ENCODE measurements at places on chromosomes 11 and 22. TPM values are rescaled to one million over a fixed set of nuclear protein-coding genes. Genes with fewer than 3 reads are reported as not detected.
A peak's percentile ranks its signal among the peaks of the same experiment; 100 is the strongest.

GRCh38 chr11:60984636-60985035 is 13.2 kb downstream of the CD6 start:
- no peaks in the 10 kb centered on the region for H3K4me1 ChIP-seq
- DNase-seq, result no peak
- no peak overlapping the region for H3K4me3 ChIP-seq
- H3K27ac ChIP-seq, result no peak overlapping the region
- no peaks in the 10 kb centered on the region for H3K27me3 ChIP-seq

Gene MS4A15
- not detected for total RNA-seq

- DNase-seq, result peak; percentile 52
- no peak overlapping the region for H3K27ac ChIP-seq
- H3K4me3 ChIP-seq, result no peak overlapping the region
- H3K36me3 ChIP-seq, result no peaks in the 10 kb centered on the region
- H3K27me3 ChIP-seq, result no peaks in the 10 kb centered on the region
Observed at GRCh38 chr22:24599514-24599913, 3.5 kb upstream of the GGT1 start.

- H3K27me3 ChIP-seq, result no peaks in the 10 kb centered on the region
- H3K4me1 ChIP-seq, result no peaks in the 10 kb centered on the region
- H3K36me3 ChIP-seq, result no peaks in the 10 kb centered on the region
- no peak overlapping the region for H3K4me3 ChIP-seq
- no peak for DNase-seq
Observed at GRCh38 chr11:69355346-69355940, 61.5 kb downstream of the MYEOV start.

DNA sequence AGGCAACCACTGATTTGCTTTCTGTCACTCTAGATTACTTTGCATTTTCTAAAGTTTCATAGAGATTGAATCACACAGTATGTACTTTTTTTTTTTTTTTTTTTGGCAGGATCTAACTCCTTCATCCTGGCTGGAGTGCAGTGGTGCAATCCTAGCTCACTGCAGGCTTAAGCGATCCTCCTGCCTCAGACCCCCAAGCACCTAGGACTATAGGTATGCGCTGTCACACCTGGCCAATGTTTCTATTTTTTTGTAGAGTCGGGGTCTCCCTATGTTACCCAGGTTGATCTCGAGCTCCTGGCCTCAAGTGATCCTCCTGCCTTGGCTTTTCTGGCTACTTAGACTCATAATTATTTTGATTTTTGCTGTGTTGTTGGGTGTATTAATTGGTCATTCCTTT is 294.6 kb upstream of the CTSC start:
- no peak overlapping the region for H3K27ac ChIP-seq
- no peaks in the 10 kb centered on the region for H3K36me3 ChIP-seq
- H3K27me3 ChIP-seq, result no peaks in the 10 kb centered on the region
- no peak overlapping the region for H3K4me3 ChIP-seq
- no peak for DNase-seq

- no peak overlapping the region for H3K4me3 ChIP-seq
- no peaks in the 10 kb centered on the region for H3K27me3 ChIP-seq
- peaks cover 37% of the 10 kb centered on the region for H3K4me1 ChIP-seq
- H3K36me3 ChIP-seq, result no peaks in the 10 kb centered on the region
Observed at GRCh38 chr11:59818572-59818971, 8.0 kb upstream of the MRPL16 start.

Gene TEX54
- total RNA-seq, result not detected

Gene MPZL3
- total RNA-seq, result 5.7 TPM

Gene OR8B12
- not detected for total RNA-seq

DNA sequence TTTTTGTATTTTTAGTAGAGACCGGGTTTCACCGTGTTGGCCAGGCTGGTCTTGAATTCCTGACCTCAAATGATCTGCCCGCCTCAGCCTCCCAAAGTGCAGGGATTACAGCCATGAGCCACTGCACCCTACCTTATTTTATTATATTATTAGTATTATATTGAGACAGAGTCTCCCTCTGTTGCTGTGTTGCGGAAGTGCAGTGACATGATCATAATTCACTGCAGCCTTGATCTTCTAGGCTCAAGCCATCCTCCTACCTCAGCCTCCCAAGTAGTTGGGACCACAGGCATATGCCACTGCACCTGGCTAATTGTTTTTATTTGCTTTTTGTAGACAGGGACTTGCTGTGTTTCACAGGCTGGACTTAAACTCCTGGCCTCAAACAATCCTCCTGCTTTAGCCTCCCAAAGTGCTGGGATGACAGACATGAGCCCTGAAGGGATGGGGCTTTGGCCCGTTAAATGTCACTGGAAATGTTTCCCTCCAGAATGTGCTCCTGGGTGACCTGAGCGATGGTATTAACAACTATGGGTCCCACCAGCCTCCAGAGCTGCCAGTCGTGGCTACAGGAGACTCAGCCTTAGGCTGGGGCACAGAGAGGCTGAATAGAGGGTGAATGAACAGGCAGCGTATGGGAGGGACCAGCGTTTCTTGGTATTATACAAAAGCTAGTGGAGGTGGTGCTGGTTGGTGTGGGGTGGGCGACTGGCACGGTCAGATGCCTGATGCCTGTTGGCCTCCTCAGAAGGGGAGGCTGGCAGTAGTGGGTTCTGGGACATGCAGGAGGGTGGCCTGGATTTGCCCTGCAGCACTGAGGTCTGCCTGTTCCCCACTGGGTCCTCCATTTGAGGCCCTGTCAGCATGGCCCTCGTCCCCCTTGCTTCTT is 7.3 kb downstream of the TANGO2 start:
- no peak overlapping the region for H3K4me3 ChIP-seq
- H3K27me3 ChIP-seq, result no peaks in the 10 kb centered on the region
- no peak overlapping the region for H3K27ac ChIP-seq
- DNase-seq, result no peak
- no peaks in the 10 kb centered on the region for H3K4me1 ChIP-seq

GRCh38 chr11:8766043-8766987 is 83.7 kb downstream of the RPL27A start:
- 0 out of 2 replicates have a peak overlapping the region, but pooled peaks have one; percentile 63 for H3K27ac ChIP-seq
- H3K36me3 ChIP-seq, result no peaks in the 10 kb centered on the region

DNA sequence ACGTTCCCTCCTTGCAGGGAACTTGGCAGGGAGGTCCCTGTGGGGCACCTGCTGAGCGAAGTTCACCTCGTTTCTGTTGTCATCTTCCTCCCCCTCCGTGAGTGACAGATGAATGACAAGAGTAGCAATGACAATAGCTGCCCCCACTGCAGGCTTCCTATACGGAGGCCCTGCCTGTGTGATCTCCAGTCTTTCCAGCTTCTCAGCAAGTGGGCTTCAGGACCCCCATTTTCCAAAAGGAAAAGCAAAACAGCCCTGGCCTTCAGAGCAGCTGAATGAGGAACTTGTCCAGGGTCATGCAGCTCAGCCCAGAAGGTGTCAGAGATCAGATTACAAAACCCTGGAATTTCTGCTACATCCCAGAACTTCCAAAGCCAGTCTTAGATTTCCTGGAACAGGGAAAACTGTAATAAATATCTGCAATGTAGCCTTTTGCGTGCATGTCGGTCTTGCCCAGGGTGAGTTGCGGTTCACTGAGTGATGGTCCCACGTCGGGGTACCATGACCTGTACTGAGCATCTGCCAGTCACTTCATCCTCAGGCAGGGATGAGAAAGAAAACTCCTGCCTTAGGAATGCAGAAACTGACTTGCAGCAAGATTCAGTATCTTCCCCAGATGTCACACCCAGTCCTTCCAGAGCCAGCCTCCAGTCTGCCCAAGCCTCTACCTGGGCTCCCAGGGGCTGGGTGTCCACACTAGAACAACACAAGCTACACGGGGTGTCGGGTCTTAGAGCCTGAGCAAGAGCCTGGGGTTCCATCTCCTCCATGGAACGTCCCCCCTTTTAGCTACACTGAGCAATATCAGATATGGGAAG is 1457.0 kb downstream of the BRD1 start:
- DNase-seq, result no peak
- no peak overlapping the region for H3K4me3 ChIP-seq
- H3K36me3 ChIP-seq, result no peaks in the 10 kb centered on the region
- no peak overlapping the region for H3K27ac ChIP-seq
- H3K4me1 ChIP-seq, result peaks cover 11% of the 10 kb centered on the region
- no peaks in the 10 kb centered on the region for H3K27me3 ChIP-seq

Gene NCF4
- not detected for total RNA-seq

- H3K27me3 ChIP-seq, result no peaks in the 10 kb centered on the region
- H3K4me1 ChIP-seq, result no peaks in the 10 kb centered on the region
- no peaks in the 10 kb centered on the region for H3K36me3 ChIP-seq
- H3K4me3 ChIP-seq, result no peak overlapping the region
- no peak overlapping the region for H3K27ac ChIP-seq
- DNase-seq, result no peak
Observed at GRCh38 chr22:44584256-44584902, 86.3 kb upstream of the RTL6 start.

- H3K4me3 ChIP-seq, result no peak overlapping the region
- 0 out of 2 replicates have a peak, but pooled peaks cover 3% of the 10 kb centered on the region for H3K36me3 ChIP-seq
- no peak for DNase-seq
- H3K27me3 ChIP-seq, result no peaks in the 10 kb centered on the region
Observed at GRCh38 chr11:71173709-71174108, 78.7 kb downstream of the SHANK2 start.

Gene BATF2
- 0.58 TPM for total RNA-seq

Gene TMEM218
- 23.7 TPM for total RNA-seq

DNA sequence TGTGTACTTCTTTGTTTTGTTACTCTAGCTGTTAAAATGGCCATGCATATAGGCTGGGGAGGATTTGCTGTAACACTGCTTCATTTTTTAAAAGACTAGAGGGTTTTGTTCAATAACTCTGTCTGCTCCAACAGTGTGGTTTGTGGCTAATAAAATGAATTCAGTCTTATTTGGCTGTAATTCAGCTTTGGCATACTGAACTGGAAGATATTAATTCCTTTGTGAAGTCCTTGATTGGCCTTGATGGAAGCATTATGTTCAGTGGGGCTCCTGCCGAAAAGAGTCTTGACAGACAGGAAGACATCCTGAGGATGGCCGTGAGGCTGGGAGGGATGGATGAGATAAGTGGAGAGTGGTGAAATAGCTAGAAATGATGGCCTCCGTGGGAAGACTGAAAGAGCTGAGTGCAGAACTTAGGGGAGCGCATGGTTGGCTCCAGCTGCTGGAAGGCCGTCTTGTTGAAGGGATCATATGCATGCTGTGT is 44.8 kb upstream of the MYO18B start:
- H3K4me3 ChIP-seq, result no peak overlapping the region
- no peaks in the 10 kb centered on the region for H3K36me3 ChIP-seq
- DNase-seq, result no peak
